Mesangial cell (primary cell): ENCODE measurements at places on chromosomes 7 and 10. TPM values are rescaled to one million over a fixed set of nuclear protein-coding genes. Genes with fewer than 3 reads are reported as not detected.

The STEAP1B gene
- total RNA-seq, result 0.13 and 0.65 TPM in 2 replicates

The PLEKHA1 gene
- total RNA-seq, result 17.6 and 30.0 TPM in 2 replicates

The ANKRD1 gene
- 30.8 and 108 TPM in 2 replicates for total RNA-seq

The TEX47 gene
- not detected in 2 replicates for total RNA-seq

The PIK3CG gene
- not detected in 2 replicates for total RNA-seq

The VAX1 gene
- not detected in 2 replicates for total RNA-seq

The DNAJC30 gene
- total RNA-seq, result 7.2 and 7.7 TPM in 2 replicates

The RSPH10B gene
- total RNA-seq, result 0.89 TPM in 1 of 2 replicates, not detected in the other

The CLDN3 gene
- total RNA-seq, result 4.4 and 18.4 TPM in 2 replicates

The EPHA1 gene
- total RNA-seq, result 0.33 and 1.6 TPM in 2 replicates

The NPC1L1 gene
- 0.33 and 1.1 TPM in 2 replicates for total RNA-seq

The GJD4 gene
- total RNA-seq, result not detected in 2 replicates

The PRPS1L1 gene
- total RNA-seq, result not detected in 2 replicates

The ZCWPW1 gene
- total RNA-seq, result 0.25 and 0.81 TPM in 2 replicates

The RRP12 gene
- 21.7 and 30.3 TPM in 2 replicates for total RNA-seq

The CPEB3 gene
- 0.16 and 0.89 TPM in 2 replicates for total RNA-seq

The TWIST1 gene
- total RNA-seq, result 1.1 and 4.6 TPM in 2 replicates

The FAM237B gene
- not detected in 2 replicates for total RNA-seq

The CHST3 gene
- total RNA-seq, result 31.9 and 45.5 TPM in 2 replicates

The POLR1F gene
- 9.6 and 13.7 TPM in 2 replicates for total RNA-seq

The HMX3 gene
- not detected in 2 replicates for total RNA-seq

The CFAP70 gene
- under 0.01 and 1.0 TPM in 2 replicates for total RNA-seq

The ACTR1A gene
- total RNA-seq, result 147 and 179 TPM in 2 replicates

The ZNF22 gene
- total RNA-seq, result 11.8 and 17.6 TPM in 2 replicates

The ITPRID1 gene
- not detected in 2 replicates for total RNA-seq

The KCND2 gene
- total RNA-seq, result 0.38 TPM in 1 of 2 replicates, not detected in the other

The SPDYE2B gene
- total RNA-seq, result not detected in 2 replicates

The CYP2E1 gene
- total RNA-seq, result 0.16 and 0.38 TPM in 2 replicates

The CALCR gene
- not detected in 2 replicates for total RNA-seq

The ADCYAP1R1 gene
- total RNA-seq, result not detected in 2 replicates

The NPY gene
- not detected in 2 replicates for total RNA-seq

The ACSM6 gene
- total RNA-seq, result not detected in 2 replicates

The MBL2 gene
- total RNA-seq, result not detected in 2 replicates

The PLCE1 gene
- total RNA-seq, result 4.4 and 5.2 TPM in 2 replicates

The CLRN3 gene
- total RNA-seq, result not detected in 2 replicates

The TTYH3 gene
- 156 and 181 TPM in 2 replicates for total RNA-seq

The NODAL gene
- not detected in 2 replicates for total RNA-seq

The KCNH2 gene
- 1.4 and 2.3 TPM in 2 replicates for total RNA-seq

The MMP21 gene
- 0.13 TPM in 1 of 2 replicates, not detected in the other for total RNA-seq
